ENCODE measurements at places on chromosomes 12 and 14.

DNA sequence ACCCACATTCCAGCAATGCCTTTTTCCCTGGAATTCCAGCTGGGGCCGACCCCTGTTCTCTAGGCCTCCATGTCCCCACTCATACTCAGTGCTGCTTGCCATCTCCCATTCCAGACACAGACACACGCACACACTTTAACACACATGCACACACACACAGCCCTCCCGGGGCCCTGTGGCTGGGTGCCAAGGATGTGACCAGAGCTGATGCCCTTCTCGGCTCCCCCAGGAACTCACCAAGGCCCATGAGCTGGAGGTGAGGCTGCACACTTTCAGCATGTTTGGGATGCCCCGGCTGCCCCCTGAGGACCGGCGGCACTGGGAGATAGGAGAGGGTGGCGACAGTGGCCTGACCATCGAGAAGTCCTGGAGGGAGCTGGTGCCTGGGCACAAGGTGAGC lies 4.3 kb downstream of the PLEKHG6 start:
- no peak for DNase-seq

- DNase-seq, result peak; percentile 64
Observed at GRCh38 chr12:87995581-87996178, 33.5 kb downstream of the C12orf50 start.

- no peak for DNase-seq
Observed at GRCh38 chr14:36757734-36758601, 96.3 kb downstream of the PAX9 start.

DNA sequence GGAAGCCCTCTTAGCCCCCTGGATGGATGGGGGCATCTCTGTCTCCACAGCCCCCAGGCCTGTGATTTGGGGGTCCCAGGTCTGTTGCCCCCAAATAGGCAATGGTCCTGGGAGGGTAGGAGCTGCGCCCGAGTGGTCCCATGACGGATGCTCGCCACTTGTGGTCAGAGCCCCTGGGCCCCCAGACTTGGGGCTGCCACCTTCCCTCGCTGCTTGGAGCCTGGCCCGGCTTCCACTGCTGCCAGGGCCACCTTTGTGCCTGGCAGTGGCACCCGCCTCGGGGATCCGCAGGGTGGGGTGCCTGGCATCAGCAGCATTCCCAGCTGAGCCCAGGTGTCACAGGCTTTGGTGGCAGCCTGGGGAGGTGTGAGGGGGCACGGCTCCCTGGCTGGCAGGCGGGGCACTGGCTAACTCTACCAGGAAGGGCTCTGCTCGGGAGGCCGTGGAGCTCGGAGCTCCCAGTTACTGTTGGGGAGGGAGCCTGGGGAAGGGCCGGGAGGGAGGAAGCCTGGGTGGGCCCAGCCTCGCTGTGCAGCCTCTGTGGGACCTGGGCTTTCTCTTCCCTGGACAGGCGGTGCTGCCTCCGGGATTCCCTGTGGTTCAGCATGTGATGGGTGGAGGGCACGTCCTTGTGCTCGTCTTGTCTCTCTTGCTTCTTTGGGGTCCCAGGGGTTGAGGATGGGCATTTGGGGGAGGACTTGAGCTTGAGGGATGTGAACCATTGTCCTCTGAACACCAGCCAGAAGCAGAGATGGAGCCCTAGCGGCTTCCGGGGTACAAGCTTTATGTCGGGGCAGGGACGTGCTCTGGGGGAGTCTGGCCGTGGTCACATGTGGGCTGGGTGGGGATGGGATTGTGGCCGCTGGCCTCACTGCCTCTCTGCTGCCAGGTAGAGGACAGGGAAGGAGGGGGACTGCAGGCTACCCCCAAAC lies 5.4 kb downstream of the KIF26A start:
- no peak for DNase-seq

- no peak for DNase-seq
Observed at GRCh38 chr14:35213869-35214387, 78.3 kb upstream of the PSMA6 start.

GRCh38 chr14:101109981-101110728 lies 206.6 kb upstream of the RTL1 start:
- DNase-seq, result no peak

DNA sequence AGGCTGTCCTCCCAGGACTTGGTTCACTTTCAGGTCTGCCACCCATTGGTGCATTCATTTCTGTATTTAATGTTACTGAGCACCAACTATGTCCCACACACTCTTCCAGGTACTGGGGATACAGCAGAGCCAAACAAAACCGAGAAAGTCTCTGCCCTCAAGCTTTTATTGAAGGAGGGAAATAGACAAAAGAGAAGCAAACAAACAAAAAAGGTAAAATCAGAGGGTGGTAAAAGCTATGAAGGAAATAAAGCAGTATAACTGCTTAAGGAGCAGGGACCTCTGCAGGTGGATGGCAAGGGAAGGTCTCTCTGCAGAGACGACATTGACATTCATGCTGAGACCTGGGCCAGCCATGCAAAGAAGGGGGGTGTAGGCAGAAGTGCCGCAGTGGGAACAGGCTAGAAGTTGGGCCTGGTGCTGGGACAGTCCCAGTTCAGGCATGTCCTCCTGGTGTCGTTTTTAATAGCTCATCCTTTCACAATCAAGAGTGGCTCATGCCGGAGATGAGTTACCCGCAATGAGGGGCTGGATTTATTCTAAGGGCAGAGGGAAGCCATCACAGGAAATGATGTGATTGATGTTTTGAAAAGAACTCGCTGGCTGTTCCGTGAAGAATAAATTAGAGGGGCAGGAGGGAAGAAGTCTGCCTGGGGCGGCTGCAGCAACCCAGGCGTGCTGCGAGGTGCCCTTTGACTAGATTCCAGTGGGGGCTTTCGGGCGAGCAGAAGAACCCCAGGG lies 72.8 kb downstream of the IRF2BPL start:
- DNase-seq, result no peak

GRCh38 chr12:3587402-3588013 lies 96.5 kb downstream of the PRMT8 start:
- no peak for DNase-seq

DNA sequence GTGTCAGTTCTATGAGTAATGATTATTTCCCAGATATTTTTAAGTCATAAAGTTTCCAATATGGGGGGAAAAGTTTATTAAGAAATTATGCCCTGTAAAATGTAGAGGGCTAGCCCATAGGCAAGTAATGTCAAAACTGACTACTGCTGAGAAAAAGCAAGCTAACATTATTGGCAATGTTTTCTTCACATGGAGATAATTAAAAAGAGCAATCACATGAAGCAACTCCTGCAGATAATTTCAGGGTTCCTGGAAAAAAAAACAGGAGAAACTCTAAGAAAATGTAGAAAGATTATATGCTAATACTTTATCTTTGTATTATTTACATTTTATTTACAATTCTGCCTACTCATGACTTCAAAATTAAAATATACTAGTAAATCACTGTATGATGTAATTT lies 39.8 kb downstream of the PPP1R12A start:
- no peak for DNase-seq
